ENCODE measurements at places on chromosomes 11 and 22.

- DNase-seq: peak; percentile 62
Measured at GRCh38 chr11:58061813-58062212, 31.1 kb downstream of the OR6Q1 start.

- DNase-seq: no peak
Measured at GRCh38 chr22:19051381-19052072, 70.7 kb downstream of the DGCR2 start.

DNA sequence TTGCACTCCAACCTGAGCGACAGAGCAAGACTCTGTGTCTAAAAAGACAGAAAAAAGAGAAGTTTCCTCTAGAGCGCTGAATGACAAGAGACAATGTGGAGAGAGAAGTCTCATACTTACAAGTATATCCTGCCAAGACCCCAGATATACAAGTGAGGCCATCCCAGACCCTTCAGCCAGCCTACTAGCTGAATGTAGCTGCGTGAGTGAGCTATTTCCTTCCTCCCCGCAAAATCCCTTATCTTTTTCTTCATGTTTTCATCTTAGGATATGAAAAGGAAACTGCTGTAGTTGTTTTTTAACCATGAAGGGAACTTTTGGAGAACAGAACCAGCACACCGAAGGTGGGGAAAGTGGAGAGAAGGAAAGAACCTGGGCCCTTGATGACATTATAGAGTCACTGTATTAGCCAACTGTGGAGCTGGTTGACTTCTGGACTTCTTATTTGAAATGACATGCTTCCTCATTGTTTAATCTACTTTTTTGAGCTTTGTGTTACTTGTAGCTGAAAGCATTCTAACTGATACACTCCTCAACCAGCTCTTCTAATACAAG is 4.4 kb upstream of the DDX17 start:
- no peak for DNase-seq

DNA sequence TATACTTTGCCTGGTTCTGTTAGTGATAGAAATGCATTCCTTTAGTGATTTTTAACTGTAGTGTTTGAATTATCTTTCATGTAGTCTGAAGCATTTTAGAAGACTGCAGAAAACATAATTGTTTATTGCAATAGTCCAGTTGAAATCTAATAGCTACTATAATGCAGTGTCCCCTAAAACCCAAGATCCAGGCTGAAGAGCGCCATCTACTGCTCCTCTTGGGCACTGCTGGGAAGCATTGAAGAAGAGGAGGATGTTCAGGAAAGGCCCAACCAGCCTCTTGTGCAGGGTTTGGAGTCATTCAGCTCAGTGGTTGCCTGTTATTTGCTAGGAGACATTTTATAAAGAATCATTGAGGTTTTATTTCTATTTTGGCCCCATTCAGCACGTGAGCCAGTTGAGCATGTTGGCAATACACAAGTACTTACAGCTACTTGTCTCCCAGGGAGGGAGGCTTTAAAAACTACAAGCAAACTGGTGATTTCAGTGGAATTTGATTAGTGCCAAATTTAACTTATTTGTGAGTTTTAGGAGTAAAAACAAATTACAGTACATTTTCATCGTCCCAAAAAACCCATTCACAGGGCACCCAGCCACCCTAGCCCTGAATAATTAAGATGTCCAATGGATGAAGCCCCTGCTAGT is 74.9 kb upstream of the HORMAD2 start:
- DNase-seq: peak; percentile 85

DNA sequence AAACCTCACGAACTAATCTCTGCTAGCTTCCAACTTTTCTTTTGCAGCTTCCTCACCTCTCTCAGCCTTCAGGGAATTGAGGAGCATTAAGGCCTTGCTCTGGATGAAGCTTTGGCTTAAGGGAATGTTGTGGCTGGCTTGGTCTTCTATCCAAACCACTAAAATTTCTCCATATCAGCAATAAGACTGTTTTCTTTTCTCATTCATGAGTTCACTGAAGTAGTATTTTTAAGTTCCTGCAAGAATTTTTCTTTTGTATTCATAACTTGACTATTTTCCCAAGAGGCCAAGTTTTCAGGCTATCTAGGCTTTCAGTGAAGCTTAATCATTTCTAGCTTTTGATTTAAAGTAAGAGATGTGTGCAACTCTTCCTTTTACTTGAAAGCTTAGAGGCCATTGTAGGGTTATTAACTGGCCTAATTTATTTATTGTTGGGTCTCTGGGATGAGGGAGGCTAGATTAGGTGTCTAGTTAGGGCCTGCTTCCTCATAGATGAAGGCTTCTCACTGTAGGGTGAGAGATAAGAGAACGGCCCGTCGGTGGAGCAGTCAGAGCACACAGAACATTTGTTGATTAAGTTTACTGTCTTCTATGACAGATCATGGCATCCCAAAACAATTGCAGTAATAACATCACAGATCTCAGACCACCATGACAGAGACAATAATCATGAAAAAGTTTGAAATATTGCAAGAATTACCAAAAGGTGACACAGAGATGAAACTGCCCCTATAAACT is 33.2 kb downstream of the CSF2RB start:
- no peak for DNase-seq

- no peak for DNase-seq
Measured at GRCh38 chr11:118263695-118264568, at the start of gene MPZL2. Gene MPZL2 (minus strand): TSS chr11:118264297. CDS start chr11:118264153, 144 bp downstream.

GRCh38 chr11:69000831-69001242 is 12.2 kb downstream of the MRGPRF start:
- peak; percentile 69 for DNase-seq

DNA sequence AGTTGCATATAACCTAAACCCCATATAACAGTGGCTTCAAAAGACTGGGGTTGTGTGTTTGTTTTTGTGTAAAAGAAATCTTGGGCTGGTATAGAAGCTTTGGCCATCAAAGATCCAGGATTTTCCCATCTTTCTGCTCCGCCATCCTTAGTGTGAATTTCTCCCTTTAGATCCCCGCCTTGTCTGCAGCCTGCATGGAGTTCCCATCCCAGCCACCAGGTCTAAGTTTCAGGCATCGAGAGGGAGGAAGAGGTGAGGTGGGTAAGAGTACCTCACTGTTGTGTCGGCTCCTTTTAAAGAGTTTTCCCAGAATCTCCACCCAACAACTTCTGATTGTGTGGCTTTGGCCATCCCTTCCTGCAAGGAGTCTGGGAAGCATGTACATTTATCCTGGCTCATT is 195.5 kb upstream of the SORL1-AS1 start:
- no peak for DNase-seq

GRCh38 chr11:46345881-46346484 is 1.3 kb upstream of the DGKZ start:
- no peak for DNase-seq

GRCh38 chr22:49369726-49370626 is 457.7 kb downstream of the BRD1 start:
- DNase-seq: no peak

- DNase-seq: no peak
Measured at GRCh38 chr11:64340671-64341335, 799 bp downstream of the CCDC88B start.

DNA sequence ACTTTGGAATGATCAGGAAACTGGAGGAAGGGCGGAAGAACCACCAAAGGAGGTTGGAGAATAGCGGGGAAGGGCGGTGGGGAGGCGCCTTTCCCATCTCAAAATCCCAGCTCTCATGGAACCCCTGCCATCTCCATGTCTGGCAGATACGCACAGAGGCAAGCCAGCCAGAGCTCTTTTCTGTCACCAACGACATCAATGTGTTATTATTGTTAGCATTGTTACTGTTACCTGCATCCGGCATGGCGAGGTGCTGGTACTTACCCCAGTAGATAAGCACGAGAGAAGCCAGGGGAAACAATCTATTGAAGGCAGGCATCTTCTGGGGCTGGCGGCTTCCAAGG is 969 bp downstream of the SCN3B start:
- DNase-seq: no peak

DNA sequence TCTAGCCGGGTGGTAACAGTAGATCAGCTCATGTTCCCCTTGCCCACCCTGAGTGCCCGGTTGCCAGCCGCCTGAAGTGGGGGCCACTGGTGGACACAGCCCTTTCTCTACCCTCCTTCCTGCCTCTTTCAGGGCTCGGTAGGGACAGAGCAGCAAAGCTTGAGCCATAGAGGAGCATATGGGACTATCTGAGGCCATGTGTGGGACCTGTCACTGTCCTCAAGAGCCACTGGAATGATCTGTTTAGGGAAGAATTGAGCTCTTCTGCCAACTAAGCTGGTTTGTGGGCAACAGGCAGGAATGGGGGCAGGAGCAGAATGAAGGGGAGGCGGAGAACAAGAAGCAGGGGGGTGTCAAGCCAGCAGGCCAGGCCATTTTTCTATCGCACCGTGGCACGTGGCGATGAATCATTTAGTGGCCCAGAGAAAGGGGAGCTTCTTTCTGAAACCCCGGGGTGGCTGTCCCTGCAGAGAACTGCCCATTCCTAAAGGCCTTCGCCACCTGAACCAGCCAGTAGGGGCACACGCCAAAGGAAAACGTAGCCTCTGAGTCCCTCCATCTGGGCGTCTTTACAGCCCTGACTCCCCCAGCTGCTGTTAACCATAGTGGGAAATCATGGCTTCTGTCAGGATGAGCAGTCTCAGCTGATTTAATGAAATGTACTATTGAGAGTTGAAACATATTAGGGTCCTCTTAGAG is 8.8 kb downstream of the ASPHD2 start:
- DNase-seq: no peak

DNA sequence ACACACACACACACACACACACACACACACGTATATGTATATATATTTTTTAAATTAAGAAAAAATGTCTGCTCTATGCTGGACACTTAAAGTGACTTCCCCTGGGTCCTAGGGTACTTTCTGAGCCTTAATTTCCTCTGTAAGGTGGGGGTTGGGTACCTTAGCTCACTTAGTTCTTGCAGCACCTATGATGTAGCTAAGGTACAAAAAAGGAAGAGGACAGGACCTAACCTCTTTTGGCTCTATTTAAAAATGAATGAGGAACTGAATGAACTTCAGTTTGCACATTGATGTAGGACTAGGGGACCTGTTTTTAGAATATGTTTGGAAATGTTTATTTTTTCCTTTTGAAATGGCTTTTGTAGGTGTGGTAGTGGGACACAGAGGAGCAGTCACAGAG is 11.1 kb downstream of the SREBF2 start:
- DNase-seq: no peak

- DNase-seq: no peak
Measured at GRCh38 chr22:38754751-38755154, 1.0 kb downstream of the SUN2 start.

GRCh38 chr11:84549217-84549616 is 1077.9 kb downstream of the DLG2 start:
- DNase-seq: no peak

- DNase-seq: no peak
Measured at GRCh38 chr11:69677749-69678148, 2.6 kb upstream of the LTO1 start.

DNA sequence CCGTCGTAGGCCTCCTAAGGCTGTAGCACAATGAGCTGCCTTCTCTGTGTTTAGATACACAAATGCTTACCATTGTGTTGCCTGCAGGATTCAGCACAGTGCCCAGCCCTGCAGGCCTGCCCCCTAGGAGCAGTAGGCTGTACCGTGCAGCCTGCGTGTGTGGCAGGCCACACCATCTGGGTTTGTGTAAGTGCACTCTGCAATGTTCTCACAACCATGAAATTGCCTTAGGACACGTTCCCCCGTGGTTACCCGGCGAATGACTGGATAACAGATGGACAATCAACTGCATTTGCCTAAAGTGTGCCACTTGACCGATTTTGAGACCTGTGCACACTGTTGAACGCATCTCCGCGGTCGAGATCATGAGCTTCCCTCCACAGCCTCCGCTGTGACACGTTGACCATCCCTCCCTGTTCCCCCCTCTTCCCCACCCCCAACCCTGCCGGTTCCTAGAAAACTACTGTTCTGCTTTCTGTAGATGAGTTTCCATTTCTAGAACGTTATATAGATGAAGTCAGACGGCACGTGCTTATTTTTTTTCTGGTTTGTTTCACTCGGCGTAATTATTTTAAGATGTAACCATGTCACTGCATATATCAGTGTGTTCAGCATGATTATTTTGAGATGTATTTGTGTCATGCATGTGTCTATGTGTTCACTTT is 22.2 kb upstream of the CTSD start:
- no peak for DNase-seq

- DNase-seq: no peak
Measured at GRCh38 chr11:91199866-91200265, 977.0 kb upstream of the CHORDC1 start.

DNA sequence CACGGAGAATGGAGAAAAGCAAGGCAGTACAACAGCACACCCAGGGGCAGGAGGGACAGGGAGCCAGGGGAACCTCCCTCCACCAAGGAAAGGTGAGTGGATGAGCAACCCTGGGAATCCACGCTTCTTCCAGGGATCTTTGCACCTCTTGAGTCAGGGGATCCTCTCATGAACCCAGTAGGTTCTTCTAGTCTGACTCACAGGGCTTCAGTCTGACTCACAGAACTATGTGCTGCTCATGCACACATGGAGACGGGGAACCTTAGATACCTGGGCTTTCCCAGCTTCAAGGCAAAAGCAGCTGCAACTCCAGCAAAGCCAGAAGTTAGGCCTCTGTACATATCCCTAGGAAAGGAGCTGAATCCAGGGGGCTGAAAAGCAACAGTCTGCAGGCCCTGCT is 1021.4 kb upstream of the TENM4 start:
- no peak for DNase-seq

DNA sequence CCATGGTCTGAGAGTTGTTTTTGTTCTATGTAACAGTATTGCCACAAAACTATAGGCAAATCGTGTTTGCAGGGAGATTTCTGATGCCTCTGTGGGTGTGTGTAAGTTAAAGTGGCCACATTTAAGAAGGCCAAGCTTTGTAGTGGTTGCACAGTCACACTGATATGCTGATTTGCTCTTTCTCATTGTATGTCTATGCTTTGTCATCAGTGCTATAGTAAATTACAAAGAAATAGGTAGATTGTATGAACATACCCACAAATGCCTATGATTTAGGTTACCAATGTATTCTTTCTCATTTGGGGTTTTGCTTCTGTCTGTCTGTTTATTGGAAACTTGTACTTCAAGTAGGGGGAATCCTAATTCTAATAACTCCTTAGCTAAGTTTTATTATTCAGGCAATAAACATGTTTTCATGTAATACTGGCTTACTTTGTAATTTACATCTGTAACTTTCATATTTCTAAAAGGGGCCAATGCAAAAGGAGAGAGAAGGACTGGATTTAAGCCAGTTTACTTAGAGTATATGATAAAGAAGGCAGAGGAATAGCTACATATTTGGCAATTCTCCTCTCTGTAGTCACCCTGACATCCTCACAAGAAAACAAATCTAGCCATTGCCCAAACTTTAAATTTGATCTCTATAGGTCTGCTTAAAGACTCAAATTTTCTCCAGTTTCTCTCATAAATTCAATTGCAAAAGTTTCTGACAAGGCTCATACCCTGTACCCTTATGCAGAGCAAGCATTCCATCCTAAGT is 2.0 kb downstream of the FIBIN start:
- DNase-seq: no peak
